ENCODE measurements at places on chromosomes 11 and 22.

DNA sequence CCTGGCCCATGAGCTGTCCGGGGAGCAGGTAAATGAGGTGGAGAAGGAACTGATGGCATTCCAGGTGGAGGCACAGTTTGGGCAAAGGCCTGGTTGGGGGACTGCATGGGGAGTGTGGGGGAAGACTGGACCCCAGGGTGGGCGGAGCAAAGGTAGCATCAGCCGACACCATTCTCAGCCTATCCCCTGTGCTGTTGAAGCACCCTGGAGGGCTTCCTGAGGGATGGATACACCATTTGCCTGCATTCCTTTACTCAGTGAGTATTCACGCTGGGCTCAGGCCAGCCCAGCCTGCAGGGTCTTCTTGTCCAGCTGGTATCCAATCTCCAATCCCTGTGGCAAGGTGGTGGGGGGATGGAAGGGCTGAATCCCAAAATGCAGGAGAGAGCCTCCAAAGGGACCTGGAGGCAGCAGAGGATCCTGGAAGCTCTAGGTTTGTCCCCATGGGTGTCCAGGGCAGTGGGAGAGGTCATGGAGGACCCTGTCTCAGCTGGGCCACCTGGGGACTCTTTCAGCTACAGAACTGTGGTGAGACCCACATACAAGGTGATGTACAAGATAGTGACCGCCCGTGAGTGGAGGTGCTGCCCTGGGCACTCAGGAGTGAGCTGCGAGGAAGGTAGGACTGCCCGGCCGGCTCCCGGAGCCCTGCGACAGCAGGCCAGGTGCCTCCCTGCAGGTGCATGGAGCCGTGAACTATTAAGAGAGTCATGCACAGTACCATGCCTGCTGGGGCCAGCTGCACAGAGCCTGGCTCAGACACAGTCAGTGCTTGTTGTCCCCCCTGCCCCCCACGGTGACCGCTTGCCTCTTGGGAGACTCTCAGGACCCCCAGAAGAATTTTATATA, 9.5 kb downstream of the EMID1 start:
- DNase-seq, result no peak

DNA sequence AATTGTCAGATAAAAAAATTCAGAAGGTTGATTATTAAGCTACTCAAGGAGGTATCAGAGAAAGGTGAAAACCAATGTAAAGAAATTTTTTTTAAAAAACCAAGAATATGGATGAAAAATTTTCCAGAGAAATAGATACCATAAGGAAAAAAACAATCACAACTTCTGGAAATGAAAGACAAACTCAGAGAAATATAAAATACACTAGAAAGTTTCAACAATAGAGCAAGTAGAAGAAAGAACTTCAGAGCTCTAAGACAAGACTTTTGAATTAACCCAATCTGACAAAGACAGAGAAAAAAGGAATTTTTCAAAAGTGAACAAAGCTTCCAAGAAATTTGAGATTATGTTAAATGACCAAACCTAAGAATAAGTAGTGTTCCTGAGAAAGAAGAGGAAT, 62.9 kb upstream of the TEAD1 start:
- DNase-seq, result no peak

DNA sequence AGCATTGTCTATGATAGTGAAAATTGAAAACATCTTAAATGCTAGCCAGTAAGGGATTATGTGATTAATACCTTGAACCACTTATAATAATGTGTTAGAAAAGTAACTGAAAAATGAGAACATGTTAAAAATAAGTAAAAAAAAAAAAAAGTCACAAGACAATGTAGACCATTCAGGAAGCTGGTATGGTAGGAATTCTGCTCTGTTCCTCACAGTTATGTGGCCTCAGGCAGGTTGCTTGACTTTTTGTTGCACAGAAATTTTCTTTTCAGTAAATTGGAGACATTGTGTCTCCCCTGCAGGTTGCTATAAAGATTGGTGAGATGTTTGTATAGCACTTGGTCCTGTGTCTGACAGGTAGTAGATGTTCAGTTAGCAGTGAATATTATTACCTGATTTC, 17.3 kb upstream of the PLET1 start:
- no peak for DNase-seq

DNA sequence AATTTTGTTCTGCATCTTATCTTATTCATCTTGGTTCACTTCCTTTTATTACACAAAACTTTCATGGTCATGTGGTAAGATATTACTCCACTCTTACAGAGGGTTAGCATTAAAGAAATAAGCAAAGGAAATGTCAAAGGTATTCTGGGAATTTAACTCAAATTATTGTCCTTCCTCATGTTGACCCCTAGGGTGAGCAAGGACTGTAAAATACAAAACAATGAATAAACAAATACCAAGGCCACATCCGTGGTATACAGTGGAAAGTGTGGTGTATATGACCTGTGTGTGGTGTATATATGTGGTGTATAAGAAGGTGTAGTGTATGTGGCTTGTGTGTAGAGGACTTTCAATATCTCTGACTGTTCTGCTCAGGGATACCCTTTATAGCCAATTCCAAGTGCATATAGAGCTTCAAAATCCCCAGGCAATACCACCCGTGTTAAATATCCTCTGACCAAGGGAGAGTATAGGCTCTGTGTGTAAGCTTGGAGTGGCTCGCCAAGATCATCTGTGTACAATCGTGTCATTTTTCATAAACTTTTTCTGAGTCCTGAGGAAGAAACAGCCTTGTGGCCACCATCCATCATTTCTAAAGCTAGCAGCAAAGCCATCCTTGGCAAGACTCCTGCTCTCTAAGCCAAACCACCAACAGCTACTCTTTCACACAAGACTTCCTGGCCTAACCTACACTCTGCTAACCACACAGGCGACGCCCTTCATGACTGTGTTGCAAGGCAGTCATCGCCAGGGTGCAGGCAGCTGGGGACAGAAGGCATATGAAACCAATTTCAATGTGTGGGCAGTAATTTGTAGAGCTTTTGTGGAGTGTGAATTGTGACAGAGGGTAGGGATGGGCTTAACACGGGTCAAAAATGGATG, 548.0 kb downstream of the ETS1 start:
- DNase-seq, result peak; percentile 64

DNA sequence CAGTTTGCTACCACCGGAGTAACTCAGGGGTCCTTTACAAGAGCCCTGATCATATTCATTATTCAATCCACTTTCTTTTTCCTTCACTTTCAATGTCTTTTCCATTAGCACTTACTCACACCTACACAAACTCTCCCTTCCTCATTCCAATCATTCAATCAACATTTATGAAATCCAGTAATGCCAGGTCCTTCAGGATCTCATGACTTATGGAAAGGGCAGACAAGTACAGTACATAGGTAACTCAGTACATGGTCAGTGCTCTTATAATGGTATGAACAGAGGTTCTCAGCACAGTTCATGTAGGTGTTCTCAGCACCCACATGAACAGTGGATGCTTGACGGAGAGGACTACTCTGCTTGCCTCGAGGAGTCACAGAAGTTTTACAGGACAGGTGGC, 106.6 kb downstream of the USP35 start:
- DNase-seq, result no peak

DNA sequence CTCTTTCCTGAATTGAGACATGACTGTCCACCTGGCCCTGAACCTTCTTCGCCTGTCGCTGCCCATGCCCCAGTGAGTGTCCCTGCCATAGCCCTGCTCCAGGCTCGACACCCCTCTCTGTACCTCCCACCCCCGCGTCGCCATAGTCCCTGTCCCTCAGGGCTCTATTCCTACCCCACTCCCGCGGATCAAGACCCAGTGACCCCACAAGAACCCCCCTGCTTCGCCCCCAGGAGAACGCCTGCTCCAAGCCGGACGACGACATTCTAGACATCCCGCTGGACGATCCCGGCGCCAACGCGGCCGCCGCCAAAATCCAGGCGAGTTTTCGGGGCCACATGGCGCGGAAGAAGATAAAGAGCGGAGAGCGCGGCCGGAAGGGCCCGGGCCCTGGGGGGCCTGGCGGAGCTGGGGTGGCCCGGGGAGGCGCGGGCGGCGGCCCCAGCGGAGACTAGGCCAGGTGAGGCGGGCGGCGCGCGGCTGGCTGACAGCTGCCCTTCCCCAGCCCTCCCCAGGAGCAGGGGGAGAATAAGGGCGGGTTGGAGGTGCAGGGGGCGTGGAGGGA, 5.6 kb downstream of the NRGN start:
- DNase-seq, result no peak

GRCh38 chr11:16028419-16028818, 327.9 kb downstream of the SOX6 start:
- no peak for DNase-seq

Data from DMS153 (cell line).